ENCODE measurements at places on chromosomes 2 and 18.

- no peak for DNase-seq
These were observed 308.9 kb upstream of the CCDC68 start for GRCh38 chr18:55268151-55268601.

DNA sequence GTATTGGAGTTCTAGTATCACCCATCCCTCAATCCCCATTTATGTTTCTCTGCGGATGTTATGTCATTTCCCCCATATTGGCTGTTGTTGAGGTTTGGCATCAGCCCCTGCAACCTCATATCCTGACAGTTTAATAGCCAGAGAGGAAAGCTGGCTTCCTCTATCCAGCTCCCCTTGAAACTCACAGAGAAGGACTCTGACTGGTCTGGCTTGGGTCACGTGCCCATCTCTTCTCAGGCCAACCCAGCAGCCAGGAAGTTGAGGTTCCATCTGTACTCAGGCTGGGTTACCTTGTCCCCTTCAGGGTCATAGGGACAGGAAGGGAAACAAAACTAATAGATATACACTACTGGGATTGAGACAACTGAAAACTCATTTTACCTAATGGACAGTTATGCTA, 148.0 kb upstream of the SLC14A2 start:
- no peak for DNase-seq

DNA sequence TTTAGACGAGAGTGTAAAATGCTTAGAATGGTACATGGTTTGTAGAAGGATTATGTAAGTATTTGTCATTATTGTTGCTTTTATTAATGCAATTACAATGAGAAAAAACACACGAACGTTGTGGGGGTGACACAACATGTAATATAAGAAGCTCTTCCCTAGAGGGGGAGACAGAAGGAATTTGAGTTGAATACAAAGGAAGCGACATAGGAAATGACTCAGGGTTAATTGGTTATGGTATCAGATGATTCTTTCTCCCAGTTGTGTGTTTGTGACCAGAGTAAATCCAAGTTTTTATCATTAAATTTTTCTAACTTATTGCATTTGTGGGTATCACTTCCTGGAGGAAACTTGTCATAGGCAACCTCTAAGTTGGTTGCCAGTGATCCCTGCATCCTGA, 625.6 kb upstream of the CDH2 start:
- DNase-seq: no peak

DNA sequence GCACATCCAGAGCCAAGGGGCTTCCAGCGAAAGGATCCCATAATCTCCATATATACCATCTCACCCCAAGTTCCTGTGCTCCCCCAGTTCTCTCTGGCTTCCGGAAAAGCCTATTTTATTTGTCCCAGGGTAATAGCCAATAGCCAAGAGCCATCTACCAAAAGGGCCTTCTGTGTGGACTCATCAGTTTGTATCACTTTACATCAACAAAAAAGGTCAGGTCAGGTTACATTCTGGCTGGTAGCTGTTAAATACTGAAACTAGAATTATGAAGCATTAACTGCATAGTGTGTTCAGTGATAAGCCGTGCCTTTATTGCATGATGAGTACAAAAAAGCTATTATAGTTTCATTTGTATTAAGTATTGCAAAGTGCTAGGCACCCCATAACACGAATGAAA, 223.7 kb downstream of the IRS1 start:
- DNase-seq: no peak

GRCh38 chr2:8322634-8323033, 359.2 kb upstream of the ID2 start:
- DNase-seq: no peak

DNA sequence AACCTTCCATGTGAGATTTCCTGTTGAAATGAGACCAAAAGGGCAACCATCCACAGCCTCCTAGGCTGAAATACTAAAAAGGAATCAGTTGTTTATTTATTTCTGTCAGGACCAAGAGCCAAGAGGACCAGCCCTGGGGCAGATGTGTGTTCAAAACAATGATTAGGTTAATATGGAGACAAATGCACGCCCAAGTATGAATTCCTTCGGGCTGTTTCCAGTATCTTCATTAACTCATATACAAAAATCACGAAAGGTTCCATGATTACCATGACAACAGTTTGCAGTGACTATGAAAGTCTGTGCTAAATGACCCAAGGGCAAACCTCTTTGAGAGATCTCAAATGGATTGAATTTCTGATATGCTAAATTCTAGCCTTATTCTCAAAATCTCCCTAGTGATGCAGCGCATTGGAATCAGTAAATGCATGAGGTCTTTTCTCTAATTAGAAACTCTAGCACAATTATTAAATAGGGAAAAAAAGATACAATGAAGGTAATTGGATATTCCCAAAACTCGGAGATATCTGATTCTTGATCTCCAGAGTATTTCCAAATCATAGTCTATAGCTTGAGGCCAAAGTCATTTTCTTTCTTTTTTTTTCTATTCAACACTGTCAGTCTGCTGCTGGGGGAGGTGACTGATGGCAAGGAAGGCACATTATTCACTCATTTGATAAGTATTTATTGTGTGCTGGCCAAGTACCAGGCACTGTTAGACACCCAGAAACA, 35.6 kb downstream of the VIT start:
- DNase-seq: no peak

DNA sequence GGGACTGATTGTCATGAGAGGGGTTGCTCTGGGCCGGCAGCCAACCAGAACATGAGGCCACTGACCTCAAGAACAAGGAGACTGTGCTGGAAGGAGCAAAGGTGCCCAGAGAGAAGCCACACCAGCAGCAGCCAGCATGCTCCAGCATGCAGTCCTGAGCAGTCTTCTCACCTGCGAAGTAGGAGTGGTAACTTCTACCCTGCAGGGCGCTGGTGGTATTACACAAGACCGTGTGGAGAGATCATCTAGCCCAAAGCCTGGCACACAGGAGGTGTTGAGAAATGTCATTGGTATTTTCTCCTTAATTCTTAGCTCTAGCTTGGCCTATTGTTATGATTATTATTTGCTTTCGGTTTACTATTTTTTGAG, 132.7 kb downstream of the TSN start:
- no peak for DNase-seq

DNA sequence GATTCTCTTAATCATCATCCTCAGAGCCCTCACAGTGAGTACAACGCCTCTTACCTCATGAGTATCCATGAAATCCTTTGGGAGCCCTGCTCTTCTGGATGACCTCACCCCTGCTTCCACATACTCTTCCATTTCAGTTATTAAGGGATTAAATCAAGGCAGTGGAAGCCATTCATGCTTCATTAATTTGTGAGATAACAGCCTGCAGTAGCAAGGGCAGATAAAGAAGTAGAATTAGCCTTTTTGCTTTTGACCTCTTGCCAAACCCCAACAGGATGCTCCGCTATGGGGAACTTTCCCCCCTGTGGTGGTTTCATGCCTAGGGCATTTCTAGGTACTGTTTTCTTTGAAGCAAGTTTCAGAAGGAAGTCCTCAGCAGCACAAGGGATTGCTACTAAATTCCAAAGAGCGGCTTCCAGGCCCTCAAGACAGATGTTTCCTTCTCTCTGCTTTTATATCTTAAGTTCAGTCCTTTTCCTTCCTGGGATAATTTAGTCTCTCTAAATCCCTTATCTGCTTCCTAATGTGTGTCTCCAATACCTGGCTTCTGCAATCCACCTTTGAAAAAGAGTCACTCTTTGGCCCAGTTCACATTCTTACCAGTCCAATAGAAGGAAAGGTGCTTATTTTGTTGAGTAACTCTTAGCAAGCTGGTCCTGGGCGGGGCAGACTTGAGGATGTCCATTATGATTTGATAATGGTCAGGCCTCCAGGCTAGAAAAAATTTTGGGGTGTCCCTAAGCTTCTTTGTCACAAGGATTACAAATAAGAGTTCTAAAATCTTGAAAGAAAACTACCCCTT, 76.9 kb downstream of the MYO1B start:
- no peak for DNase-seq

- no peak for DNase-seq
These were observed 148.8 kb downstream of the WDSUB1 start for GRCh38 chr2:159137511-159138241.

- DNase-seq: no peak
These were observed 135.9 kb upstream of the ARL4C start for GRCh38 chr2:234632527-234633391.

- DNase-seq: peak; percentile 7
These were observed 31.7 kb upstream of the UBXN4 start for GRCh38 chr2:135709992-135710391.

GRCh38 chr18:61842146-61842545, 50.7 kb downstream of the RNF152 start:
- DNase-seq: no peak

DNA sequence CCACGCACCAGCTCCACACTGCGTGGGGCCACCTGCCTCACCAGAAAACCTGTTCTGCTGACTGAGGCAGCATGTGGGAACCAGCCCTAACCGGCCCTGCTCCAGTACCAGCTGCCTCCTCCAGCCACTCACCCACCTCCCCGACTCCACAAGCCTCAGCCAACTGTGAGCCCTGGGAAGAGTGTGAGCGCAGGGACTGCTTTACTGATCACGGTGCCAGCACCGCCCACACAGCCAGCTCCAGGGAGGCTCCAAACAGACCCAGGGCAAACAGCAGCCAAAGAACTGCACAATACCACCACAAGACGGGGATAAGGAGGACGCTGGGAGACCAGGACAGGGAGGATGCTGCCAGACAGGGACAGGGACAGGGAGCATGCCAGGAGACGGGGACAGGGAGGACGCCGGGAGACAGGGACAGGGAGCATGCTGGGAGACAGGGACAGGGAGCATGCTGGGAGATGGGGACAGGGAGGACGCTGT, 28.4 kb downstream of the EIPR1 start:
- DNase-seq: peak; percentile 60

DNA sequence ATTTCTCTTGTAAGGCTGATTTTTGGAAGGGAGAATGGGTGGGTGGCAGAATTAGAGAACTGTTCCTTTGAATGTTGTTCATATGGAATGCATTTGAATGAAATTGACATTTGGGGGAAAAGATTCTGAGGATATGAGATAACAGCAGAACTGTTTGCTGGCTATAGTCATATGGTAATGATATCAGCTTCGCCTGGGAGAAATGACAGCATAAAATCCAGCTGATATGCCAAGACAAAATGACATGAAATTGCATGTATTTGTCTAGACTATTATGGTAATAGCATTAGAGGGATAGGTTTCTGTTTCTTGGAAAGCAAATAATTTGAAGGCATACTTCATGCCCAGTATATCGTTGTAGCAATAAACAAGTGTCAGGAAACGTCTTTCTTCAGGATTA, 150.8 kb upstream of the SPATS2L start:
- no peak for DNase-seq

DNA sequence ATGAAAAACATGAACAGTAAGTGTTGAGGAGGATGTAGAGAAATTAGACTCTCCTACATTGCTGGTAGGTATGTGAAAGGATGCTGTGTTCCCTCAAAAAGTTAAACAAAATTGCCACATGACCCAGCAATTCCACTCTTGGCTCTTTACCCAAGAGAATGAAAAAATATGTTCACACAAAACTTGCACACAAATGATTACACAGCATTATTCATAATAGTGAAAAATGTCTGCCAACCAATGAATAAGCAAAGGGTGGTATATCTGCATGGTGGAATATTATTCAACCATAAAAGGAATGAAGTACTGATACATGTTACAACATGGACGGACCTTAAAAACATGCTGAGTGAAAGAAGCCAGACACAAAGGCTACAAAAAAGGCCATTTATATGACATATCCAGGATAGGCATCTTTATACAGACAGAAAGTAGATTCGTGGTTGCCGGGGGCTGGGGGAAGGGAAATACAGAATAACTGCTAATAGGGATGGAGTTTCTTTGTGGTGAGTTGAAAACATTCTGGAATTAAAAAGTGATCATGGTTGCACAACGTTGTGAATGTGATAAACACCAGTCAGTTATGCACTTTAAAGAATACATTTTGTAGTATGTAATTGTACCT, 85.4 kb upstream of the MYO3B start:
- no peak for DNase-seq

GRCh38 chr18:12455496-12455895, 47.8 kb downstream of the PRELID3A start:
- no peak for DNase-seq

DNA sequence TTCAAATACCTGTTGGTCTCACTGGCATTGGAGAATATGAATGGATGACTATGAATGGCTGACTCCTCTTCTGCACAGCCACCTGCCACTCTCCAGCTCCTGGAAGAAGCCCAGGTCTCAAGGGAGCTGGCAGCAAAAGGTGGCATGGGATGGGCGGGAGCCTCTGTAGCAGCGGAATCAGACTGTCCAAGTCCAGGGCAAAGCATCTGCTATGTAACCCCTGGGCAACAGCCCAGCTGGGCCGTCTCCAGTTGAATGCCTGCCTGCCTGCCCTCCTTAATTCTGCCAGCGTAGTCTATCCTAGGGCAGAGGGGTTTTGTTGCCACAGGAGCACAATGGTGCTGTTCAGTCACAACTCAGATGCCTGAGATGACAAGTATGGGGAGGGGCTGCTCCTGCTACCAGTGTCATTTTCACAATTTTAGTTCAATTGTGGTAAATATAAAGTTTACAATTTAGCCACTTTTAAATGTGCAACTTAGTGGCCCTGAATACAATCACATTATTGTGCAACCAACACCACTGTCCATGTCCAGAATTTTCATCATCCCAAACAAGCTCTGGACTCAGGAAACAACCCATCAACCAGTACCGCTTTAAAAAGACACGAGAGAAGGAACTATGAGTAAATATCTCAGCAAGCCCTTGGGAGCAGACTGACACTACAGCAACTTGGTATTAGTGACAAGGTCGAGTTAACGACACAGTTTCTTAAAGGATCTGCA, 115.2 kb downstream of the MYO5B start:
- DNase-seq: peak; percentile 88

DNA sequence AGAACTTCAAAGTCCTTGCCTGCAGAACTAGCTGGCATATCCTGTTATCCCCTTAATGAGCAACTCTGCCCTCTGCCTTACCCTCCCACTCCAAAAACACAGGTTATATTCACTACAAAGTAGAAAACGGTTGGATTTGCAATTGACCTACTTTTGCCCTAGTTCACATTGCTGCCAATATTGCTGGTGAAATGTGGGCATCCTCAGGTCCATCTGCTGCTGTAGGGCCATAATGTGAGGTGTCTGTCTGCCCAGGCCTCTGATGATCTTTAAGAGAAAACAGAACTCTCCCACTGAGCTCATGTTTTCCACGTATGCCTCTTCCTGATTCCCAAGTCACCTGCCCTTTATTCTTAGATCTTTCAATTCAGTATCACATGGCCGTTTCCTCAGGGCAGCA, 294.0 kb upstream of the CDH20 start:
- DNase-seq: no peak

GRCh38 chr2:68696554-68696953, 38.1 kb upstream of the ARHGAP25 start:
- DNase-seq: no peak

DNA sequence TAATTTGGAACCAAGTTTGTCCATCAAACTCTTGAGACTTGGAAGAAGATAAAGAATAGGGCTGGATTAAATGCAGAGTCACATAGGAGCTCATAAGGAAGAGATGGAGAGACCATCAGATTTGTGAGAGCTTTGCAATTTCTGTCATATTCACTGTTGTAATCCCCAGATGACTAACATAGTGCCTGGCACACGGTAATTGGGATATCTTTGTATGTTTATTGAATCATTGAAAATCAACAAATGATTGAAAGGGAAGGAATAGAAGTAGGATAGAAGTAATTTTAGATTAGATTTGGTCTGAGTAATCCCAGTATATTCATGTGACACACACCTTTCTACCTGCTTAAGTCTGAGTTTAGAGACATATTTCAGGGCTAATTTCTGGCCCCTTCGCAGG, 75.4 kb downstream of the LCLAT1 start:
- no peak for DNase-seq

All from NCI-H1092 treated with DMSO at 0.1 percent for 48 hours (cell line).